A172 (cell line): ENCODE measurements at places on chromosomes 11 and 22.

DNA sequence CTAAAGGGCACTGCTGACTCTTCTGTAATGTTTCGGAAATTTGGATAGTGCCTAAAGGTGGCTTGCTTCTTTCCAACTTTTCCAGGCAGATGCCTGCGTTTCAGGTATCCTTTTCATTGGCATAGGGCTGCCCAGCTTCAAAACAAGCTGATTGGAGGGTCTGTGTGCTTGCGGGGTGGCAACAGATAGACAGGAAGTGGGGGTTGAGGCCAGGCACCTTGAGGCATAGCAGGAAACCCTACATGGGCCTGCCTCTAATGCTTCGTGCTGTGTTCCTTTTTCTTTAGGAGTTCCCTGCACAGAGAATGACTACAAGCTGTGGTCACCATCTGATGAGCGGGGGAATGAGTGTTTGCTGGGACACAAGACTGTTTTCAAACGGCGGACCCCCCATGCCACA, 92.2 kb upstream of the SORL1-AS1 start:
- no peak for DNase-seq

GRCh38 chr11:120290956-120291355, 34.1 kb upstream of the TLCD5 start:
- DNase-seq = no peak

DNA sequence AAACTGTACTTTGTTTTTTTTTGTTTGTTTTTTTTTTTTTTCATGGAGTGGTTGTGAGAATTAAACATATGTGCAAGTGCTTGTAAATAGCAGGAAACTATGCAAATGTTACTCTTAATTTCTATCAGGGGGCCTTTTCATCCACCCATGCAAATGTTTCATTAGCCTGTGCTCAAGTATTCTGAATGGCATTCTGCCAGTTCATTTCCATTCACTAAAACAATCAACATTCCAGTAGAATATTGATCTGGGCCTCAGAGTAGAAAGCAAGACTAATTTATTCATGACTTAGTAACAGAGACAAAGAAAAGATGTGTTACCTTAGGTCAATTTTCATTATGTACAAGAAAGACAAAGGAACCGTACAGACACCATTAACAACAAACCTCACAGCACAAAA, 971.4 kb downstream of the DLG2 start:
- DNase-seq = no peak

- DNase-seq = peak; percentile 60
These were observed 110.6 kb downstream of the SCN3B start for GRCh38 chr11:123543797-123544196.

DNA sequence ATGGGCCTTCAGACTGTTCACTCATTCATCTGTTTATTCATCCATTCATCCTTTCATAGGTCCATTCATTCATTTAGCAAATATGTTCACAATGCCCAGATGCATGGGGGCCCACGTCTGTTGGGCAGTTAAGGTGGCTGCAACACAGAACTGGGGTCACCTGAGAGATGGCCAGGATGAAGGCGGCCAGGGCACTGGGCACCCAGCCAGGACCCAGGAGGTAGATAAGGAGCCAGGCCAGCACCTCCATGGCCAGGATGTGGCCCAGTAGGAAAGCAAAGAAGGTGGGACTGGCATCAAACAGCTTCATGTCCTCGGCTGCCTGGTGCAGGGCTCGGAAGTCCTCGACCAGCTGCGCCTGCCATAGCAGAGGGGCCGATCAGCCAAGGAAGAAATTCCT, 12.2 kb downstream of the FADS3 start:
- DNase-seq = no peak

DNA sequence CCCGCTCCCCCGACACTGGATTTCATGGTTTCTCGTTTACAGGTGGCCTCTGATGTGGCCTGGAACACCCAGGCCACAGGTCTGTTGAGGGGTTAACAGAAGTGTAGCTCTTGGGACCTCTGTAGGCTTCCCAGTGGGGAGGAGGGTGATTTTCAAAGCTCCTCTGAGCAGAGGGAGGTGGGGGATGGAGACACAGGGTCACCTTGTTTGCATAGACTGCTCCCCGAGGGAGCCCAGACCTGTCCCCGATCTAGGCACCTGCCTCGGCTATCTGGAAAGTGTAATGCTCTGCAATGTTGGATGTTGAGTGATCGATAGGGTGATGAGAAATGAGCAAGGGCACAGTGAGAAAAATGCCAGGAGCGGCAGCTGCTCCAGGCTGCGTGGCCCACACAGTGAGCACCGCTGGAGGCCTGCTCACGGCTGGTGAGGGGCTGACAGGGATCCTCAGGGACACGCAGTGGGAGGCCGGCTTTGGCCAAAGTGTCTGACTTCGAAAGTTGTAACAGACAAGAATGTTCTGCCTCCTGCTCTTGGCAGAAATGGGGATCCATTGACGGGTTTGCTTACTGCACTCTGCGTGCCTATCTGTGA, 594.1 kb downstream of the BRD1 start:
- no peak for DNase-seq

GRCh38 chr11:11980200-11980599, 28.2 kb downstream of the DKK3 start:
- DNase-seq = peak; percentile 58

DNA sequence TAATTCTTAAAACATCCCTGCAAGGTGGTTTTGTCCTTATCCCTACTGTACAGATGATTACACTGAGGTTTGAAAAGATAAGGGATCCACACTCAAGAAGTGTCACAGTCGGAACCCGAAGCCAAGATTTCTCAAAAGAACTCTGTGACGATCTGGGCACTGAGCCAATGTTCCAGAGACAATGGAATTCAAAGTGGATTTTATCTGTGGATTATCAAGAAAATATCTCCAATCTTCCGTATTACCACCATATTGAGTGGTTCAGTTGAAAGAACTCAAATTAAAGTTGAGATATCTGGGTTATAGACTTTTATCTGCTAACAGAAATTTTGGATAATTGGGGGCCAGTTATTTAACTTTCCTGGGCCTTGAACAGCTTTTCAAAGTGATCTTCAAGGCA, 100.0 kb upstream of the GRAMD1B start:
- no peak for DNase-seq

GRCh38 chr22:38566726-38567504, 3.1 kb downstream of the DMC1 start:
- no peak for DNase-seq

DNA sequence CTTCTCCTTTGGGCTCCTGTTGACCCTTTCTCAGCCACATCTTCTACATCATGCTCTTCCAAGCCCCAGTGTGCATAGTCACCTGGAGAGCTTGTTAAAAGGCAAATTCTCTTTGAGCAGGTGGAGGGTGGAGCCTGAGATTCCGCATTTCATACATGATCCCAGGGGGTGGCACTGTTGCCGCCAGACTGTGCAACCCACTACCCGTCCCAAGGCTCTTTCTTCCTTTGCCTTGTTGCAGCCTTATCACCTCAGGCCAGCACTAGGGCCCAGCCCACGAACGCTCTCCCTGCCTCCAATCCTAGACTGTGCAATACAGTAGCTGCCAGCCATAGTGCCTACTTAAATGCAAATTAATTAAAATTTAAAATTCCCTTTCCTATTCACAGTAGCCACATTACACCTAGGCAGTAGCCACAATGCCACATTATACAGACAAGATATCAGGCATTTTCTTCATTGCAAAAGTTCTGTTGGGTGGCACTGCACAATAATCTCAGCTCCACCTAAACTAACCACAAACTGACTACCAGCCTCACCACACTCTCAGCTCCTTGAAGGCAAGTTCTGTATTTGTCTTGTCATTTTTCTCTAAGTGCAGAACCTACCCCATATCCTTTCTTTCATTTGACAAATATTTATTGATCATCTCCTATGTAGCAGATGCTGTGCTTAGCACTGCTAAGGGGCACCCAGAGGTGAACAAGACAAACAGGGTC, 4.6 kb upstream of the KCNJ5 start:
- no peak for DNase-seq

DNA sequence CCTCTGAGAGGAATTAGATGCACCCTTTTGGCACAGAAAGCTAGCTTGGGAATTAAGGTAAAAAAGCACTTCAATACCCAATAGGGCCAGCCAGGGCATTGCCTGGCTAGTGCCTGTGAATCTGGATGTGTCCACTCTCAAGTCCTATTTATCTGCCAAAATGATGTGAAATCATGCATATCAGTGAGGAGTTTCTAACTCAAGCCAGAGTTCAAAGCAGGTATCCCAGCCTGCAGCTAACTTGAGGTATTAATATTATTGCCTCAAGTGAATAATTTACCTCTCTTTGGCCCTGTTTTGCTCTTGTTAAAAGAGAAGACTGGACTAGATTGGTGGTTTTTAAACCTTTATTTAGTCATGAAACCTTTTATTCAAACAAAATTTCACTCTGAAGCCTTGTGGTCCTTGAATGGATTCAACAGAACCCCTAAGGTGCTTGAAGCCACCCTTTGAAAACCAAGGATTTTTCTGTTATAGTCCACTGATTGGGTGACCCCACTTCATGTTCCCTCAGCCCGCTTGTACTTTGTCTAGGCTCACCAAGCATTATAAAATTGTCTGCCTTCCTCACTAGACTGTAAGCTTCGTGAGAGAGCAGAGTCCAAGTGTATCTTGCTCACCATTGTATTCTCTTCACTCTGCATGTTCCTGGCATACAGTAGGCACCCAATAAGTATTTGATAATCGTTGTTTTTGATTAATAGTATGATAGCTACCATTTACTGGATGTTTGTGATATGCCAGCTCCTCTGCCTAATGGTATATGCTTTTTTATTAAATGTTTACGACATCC, 4.5 kb downstream of the RNF121 start:
- DNase-seq = no peak

DNA sequence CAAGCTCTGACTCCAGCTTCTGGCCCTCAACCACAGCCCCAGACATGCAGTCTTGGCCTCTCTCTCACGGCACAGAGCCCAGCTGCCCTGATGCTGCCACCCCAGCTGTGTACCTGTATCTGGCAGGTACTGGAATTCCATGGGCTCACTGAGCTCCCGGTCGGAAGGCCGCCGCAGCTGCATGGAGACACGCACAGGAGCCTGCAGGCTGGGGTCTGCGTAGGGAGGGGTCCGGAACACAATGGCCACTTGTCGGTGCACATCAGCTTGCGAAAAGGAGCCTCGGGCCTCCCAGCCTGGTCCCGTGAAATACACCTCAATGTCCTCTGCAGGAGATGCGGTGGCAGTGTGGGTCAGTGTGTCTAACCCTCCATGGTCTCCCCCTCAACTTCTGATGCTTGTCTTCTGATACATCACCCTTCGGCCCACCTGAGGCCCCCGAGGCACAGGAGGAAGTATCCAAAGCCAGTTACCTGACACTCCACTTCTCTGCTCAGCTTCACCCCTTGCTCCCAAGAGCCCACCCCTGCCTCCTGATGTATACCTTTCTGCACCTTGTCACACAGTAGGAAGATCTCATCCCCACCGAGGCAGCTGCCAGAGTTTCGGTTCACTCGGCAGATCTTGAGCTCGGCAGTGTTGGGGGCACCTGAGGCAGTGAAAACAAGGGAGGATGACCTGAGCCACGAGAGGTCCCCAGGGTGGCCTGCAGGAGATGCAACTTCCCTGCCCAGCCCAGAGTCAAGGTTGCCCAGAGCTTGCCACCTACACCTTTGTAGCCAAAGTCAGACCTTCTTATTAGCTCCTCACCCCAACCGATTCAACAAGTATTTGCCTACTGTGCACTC, 4.3 kb downstream of the RELA start:
- no peak for DNase-seq

- DNase-seq = no peak
These were observed 919.2 kb downstream of the METTL15 start for GRCh38 chr11:29027436-29027835.

DNA sequence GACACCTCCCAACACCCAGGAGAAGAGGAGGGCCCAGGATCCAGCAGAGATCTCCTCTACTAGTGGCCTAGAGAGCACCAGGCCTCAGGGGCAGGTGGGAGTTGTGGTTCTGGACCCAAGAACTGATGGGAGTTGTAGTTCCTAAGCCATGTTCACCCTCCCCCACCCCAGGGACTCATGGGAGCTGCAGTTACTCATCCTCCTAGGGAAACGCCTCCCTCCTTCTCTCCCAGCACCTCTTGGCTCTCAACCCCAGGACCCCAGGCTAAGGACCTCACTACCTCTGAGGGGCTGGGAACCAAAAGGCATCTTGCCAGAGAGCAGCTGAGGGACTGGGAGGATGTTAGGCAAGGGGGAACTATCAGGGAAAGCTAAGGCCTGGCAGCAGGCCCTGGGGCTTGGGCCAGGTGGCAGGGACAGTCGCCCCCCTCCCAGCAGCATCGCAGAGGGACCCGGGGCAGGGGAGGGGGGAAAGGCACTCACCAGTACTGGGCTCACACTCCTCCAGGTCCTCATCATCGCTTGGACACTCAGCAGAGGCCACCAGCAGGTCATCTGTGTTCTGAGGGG, 28.9 kb downstream of the SLC22A12 start:
- peak; percentile 31 for DNase-seq

- no peak for DNase-seq
These were observed 41.1 kb downstream of the TNRC6B start for GRCh38 chr22:40218723-40219294.

GRCh38 chr11:115872416-115872815, 368.2 kb upstream of the CADM1 start:
- DNase-seq = no peak

- no peak for DNase-seq
These were observed 20.1 kb downstream of the ST14 start for GRCh38 chr11:130179396-130180306.

DNA sequence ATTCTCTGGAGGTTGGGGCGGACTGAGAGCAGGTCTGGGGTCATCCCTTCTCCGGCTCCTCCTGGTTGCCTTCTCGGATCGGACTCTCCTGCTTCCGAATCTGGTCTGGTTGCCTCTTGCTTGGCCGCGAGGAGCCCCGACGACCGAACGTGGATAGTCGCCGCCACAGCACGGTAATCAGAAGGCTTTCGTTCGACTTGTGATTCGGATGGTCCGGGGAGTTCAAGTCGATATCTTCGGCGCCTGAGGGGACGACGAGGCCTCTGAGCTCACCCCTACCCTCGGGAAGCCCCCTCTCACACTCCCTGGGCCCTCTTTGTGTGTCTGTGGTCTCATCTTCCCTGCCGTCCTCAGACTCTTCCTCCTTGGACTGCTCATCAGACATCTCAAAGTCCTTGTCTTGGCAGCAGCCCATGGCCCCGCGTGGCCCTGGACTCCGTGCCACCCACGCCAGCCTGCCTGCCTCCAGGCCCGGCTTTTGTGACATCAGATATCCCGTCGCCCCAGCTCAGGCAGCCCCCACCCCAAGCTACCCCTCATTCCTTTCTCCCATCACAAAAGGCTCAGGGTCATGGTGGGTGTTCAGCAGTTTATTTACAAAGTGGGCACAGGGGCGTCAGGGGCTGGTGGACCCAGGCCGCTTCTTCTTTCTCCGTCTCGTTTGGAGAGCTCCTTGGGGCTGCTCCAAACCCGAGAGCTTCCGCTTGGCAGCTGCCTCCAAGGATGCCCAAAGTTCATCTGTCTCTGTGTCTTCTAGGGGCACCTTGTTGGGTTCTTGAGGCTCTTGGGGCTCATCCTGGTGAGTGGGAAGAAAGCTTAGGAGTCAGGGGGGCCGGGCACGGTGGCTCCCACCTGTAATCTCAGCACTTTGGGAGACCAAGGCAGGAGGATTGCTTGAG, at the start of gene TEX54:
Gene TEX54 (minus strand): TSS at position 506 of the 899 bp plus-strand sequence.
- DNase-seq = no peak

DNA sequence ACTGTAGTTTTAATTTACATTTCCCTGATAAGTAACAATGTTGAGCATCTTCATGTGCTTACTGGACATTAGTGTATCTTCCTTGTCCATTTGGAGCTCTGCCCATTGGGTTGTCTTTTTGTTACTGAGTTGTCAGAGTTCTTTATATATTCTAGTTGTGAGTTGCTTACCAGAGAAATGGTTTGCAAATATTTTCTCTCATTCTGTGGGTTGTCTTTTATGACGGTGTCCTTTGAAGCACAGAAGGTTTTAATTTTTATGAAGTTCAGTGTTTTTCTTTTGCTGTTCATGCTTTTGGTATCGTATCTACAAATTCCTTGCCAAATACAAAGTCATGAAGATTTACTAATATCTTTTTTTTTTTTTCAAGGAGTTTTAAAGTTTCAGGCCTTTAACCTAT, 42.4 kb downstream of the ZBTB44 start:
- DNase-seq = no peak
